ENCODE measurements at places on chromosomes 5 and 9.

DNA sequence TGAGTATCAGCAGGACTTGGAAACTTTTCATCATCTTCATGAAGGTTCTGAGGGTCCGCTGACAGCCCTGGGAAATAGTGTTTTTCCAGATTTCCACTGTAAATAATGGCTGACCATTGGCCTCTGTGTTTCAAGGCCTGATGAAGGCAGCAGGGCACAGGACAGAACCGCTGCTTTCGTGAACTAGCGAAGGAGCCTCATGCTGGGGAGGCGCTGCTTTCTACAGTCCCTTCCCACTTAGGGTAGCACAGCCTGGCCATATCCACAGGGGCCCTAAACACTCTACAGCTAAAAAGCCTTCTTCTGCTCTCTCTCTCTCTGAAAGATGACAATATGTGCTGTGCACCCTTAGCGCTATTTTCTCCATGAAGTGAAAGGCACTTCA is 118.2 kb downstream of the MED27 start:
- DNase-seq: no peak

- DNase-seq: peak; percentile 75
These were observed at the start of gene MAPK9 for GRCh38 chr5:180291943-180292831. MAPK9 (minus strand) TSS chr5:180292083; CDS start chr5:180280561, 11,522 bp downstream.

- DNase-seq: no peak
These were observed 171.7 kb downstream of the AUH start for GRCh38 chr9:91190062-91190461.

DNA sequence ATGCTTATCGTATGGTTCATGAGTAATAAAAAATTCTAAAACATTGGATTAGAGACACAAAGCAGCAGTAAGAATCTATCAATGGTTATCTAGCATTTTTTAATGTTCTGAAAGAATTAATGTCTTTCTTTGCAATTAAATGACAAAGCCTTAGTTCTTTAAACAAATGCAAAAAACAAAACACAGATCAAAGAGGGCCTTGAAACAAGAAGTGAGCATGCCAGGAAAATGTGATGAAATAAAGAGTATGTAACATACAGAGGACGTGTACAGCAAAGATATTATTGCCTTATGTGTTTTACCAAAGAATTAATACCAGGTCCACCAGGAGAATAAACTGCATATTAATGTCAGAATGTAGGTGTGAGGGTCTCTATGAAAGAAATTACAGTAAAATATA is 812.3 kb upstream of the GRAMD2B start:
- no peak for DNase-seq

DNA sequence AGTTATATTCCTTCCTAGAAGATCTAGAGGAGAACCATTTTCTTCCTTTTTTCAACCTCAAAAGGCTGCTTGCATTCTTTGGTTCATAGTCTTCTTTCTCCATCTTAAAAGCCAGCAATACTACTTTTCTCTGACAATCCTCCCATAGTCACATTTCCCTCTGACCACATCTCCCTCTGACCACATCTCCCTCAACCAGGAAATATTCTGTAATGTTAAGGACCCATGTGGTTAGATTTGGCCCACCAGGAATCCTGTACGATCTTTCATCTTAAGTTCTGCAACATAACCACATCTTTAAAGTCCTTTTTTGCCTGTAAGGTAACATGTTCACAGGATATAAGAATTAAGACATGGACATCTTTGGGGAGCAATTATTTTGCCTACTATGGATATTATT is 179.4 kb upstream of the SPEF2 start:
- DNase-seq: no peak

DNA sequence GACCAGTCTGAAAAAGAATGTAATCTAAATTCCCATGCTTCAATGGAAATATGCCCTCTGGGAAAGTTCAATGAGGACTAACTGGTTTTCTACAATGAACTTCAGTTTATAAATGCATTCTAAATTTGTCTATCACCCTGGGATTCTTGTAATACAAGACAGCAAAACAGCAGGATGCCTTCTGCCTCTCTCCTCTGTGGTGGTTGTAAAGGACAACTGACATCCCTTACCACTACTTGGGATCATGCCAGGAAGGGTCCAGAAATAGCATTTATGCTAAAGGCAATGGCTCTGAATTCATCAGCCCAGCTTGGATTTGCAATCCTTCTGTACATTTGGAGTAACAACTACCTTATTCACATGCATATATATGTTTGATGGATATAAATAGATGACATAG is 97.3 kb upstream of the ADAMTS16 start:
- DNase-seq: no peak

DNA sequence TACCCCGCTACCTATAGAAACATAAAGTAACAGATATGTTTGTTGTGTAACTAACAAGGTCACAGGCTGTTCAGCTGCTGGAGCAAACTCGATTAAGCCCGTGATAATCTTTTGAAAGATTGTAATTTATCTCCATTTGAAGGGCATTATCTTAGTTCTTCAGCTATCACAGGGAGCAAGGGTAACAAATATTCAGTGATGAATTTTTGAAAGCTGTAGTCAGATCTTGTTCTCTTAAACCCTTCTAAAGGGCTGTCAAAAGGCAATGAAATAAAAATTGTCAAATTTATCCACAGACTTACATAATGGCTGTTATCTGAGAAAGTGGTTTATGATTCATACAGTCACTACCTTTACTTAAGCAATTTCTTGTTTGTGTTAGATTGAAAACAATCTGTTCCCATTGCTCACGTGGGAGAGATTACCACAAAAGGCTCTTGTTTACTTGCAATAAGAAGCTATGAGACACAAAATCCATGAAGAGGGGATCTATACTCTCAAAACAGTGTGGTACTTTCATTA is 78.3 kb upstream of the ZNF608 start:
- no peak for DNase-seq

- no peak for DNase-seq
These were observed 356.1 kb downstream of the SPOCK1 start for GRCh38 chr5:137142764-137143605.

DNA sequence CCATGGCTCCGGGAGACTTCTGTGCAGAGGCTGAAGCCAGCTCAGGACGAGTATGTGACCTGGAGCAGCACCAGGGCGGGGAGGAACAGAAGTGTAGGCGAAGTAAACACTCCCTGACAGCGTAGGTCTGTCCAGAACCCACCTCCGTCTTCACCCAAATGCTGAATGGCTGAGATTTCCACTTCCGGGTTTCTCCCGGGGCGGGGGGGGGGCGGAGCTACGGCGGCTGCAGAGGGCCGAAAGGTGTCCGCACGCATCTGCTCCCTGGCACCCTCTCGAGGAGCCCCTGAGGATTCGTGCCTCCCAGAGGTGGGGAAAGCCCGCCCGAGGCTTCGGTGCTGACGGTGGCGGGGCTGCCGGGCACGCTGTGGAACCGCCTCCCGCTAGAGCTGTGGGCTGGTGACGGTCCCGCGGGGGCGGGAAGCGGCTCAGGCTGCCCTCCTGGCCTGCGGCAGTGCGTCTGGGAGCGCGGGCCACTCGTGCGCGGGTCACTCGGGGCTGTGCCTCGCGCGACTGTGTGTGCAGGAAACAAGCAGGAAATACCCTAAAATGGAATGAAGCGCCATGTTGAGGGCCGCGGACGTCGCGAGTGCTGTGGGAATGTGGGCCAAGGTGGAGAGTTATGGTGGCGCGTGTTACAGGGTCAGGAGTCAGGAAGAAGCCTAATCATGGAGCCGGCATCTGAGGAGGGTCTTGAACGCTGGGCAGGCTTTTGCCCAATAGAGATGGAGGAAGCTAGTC is 1425.4 kb downstream of the FOXD4L5 start:
- DNase-seq: no peak

DNA sequence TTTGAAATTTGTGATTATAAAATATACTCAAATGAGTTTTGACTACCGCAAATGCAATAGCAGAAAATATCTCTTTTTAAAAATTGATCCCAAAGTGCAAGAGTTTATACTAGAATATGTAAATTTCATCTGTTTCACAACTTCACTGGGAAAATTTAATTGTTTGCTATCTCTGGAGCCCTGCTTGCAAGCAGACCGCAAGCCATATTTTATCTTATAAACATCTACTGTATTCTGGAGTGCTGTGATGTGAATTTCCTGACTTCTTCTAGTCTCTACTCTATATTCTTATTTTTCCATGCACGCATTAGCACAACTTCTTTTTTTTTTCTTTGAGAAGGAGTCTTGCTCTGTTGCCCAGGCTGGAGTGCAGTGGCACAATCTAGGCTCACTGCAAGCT is 98.7 kb downstream of the DROSHA start:
- no peak for DNase-seq

GRCh38 chr5:181281984-181282316 is 21.0 kb upstream of the TRIM52 start:
- DNase-seq: no peak

- no peak for DNase-seq
These were observed 221.4 kb upstream of the KLF4 start for GRCh38 chr9:107710953-107711352.

DNA sequence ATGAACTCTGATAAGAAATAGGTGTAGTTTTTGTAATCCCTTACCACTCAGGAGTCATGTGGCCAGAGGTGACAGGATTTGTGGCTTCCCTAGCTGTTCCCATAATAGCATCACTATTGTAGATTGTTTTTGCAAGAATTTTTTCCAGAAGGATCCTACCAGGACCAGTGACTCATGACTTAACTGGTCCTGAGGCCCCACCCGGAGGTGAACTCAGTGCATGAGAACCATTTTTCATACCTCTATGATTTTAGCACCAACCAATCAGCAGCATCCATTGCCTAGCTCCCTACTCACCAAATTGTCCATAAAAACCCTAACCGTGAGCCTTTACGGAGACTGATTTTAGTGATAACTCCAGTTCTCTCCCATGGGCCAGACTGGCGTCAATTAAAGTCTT is 484.8 kb downstream of the PSAT1 start:
- DNase-seq: no peak

GRCh38 chr5:1468247-1468612 is 23.0 kb upstream of the SLC6A3 start:
- DNase-seq: peak; percentile 58

- no peak for DNase-seq
These were observed 31.7 kb upstream of the SLC12A7 start for GRCh38 chr5:1143670-1143951.

DNA sequence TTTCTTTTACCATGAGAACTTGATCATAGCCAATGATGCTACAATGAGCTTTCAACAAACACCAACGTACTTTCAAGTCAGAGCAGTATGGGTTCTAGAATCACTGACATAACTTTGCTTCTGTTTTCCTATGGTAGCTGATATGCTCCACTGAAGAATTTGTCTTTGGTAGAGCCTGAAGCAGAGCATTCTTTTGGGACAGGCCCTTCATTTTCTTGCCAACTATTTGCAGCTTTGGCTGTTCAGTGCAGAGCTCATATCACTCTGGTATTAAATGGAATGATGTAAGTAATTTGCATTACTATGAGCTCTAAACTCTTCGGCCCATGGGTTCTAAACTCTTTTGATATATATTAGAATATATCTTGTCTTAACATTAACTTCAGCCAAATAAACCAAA is 51.8 kb upstream of the APC start:
- DNase-seq: no peak

- DNase-seq: no peak
These were observed 9.9 kb downstream of the TEK start for GRCh38 chr9:27118916-27119315.

DNA sequence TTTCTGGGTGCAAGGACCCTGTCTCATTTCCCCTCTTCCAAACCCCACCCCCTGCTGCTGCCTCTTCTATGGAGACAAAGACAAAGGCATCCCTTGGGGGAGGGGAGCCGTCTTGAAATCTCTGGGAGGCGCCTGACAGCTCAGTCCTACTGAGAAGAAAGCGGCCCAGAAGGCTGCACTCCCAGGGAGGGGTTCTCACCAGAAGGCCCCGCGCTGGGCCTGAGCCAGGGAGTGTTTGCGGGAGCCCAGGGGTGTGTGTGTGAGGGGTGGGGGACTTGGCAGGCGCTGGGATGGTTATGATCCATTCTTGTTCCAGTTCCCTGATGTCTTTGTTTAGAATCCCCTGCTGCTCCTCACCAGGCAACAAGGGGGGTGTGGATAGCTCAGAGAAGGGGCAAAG is 45.7 kb upstream of the ALDH1B1 start:
- DNase-seq: no peak

- DNase-seq: no peak
These were observed 2.4 kb upstream of the RXFP3 start for GRCh38 chr5:33933723-33934169.

GRCh38 chr5:150598821-150599273 is 41.6 kb upstream of the SYNPO start:
- no peak for DNase-seq

DNA sequence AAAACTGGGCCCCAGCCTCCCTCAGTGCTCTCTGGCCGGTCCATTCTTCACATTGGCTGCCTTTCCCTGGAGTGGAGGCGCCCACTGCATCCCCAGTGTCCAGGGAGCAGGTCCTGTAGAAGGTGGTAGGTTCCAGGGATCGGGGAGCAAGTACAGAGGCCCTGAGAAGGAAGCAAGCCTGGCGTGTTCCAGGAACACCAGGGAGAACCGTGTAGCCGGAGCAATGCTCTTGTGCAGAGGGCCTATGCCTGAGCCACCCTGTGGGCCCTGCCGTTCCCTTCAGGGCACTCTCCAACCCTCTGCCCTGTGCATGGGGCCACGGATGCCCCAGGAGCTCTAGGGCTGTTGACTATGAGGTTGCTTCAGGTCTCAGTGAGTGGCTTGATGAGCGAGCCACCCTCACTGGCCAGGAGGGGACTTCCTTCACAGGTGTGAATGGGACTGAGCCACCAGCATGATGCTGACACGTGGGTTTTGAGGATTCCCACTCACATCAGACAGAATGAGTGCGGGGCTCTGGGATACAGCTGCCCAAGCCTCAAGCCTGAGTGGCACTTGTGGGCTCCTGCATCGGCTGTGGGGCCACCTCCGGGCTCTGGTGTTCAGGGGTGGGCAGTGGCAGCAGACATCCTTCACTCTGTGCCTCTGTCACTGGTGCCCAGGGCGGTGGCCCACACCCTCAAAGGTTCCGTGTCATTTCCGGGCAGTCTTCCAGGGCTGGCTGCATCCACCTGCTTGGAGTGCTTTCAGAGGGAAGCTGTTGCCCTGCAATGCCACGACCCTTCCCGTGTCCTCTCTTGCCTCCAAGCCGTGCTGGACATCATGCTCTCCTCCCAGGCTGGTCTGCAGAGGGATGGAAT is 54.4 kb downstream of the ADAMTS2 start:
- DNase-seq: no peak

- DNase-seq: peak; percentile 13
These were observed 828 bp upstream of the TRIO start for GRCh38 chr5:14142202-14142826.

DNA sequence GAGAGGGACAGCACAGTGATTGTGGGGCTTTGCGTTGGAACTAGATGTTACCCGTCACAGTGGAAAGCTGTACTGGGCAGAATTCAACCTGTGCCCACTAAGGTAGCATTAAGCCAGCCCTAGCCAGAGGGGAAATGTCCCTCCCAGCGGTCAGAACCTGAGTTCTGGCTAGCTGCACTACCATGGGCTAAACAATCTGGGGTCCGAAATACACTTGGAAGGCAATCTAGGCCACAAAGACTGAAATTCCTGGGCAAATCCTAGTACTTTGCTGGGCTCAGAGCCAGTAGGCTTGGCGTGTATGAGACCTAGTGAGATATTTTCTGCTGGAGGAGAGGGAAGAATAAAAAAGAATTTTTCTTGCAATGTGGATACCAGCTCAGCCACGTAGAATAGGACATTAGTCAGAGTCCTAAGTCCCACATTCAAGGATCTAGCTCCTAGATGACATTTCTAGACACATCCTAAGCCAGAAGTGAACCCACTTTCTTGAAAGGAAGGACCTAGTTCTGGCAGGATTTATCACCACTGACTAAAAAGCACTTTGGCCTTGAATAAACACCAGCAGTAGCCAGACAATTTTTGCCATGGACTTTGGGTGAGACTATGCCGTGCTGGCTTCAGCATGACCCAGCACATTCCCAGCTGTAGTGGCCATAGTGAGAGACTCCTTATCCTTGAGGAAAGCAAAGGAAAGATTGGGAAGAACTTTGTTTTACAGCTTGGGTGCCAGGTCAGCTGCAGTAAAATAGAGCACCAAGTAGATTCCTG is 618.0 kb downstream of the BRINP1 start:
- no peak for DNase-seq

All from neural crest cell (in vitro differentiated cells).